ENCODE measurements at places on chromosomes 2 and 18.

GRCh38 chr2:207663870-207664545 is 38.8 kb upstream of the METTL21A start:
- no peak for DNase-seq

DNA sequence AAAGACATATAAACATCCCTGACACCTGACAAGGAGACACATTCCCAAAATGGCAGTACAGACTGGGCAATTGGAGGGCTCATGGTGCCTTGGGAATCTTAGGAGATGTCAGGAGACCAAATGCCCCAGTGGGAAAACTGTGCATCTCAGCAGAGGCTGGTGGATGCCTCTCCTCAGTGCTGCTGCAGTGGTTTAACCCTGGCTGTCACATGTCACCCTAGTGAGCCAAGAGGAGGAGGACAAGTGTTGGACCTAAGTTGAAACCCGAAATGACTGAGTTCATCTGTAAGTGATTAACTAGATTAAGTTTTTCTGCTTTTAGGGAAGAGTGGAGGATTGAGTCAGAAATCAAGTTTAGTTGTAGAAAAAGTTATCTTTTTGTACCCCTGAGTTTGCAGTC is 5.2 kb upstream of the NAGK start:
- no peak for DNase-seq

DNA sequence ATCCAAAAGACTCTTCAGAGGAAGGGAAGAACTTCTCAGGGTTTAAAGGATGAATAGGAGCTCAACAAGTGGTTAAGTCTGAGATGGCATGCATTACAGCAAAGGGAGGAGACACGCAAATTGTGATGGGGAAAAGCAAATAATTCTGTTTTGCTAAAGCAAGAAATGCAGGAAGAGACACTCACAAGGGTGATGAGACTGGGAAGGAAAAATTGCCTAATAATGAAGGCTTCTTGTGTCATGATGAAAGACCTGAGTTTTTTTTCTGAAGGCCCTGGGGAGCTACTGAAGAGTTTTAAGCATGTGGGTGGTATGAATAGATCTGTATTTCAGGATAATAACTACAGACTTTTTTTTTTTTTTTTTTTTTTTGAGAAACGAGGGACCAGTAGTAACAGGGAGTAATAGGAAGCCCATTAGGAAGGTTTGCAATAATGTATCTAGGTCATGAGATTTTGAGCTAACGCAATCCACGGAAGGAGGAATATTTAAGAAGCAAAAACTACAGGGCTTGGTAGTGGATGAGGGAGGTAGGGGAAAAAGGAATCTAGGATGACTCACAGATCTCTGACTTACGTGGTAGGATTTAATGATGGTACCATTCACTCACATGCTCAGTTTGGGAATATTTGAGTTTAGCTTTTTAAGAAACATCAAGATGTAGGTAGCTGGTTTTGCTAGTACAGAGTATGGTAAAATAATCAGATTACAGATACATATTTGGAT is 16.0 kb upstream of the SERPINB3 start:
- DNase-seq = no peak

DNA sequence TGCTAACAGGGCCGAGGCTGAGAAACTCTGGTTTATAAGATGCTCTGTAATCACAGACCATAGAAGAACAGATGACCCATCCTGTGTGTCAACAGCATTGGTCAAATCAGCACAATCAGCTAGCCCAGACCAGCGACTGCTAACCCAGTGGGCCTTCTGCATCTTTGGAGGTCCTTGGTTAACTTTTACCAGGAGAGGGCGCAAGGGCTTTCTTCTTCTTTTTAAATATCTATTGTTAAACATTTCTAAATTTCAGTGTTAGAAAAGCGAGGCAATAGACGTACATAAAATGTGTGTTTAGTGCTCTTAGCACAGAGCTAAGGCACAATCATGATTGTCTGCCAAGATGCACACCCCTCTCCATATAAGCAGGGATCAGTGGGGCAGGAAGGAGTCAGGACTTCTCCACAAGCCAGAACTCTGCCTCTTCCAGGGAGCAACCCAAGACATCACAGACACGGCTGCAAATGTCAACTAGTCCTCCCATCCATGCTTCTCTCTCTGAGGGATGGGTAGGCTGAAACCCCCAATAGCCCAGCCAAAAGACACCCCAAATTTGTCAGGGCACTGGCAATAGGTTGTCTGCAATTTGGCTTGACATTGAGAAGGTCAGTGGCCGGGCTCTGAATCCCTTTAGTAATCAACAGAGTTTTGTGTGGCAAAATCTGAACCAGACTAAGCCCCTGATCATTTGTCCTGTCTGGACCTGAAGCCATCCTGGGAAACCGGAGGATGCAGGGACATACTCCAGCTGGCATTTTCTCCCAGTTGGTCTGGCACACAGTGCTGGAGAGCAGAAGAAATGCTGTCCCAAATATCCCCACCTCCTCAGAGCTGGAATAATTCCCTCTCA is 188.2 kb downstream of the BCL2 start:
- no peak for DNase-seq

GRCh38 chr2:65277118-65277517 is 49.5 kb downstream of the ACTR2 start:
- DNase-seq = no peak

- no peak for DNase-seq
These were observed 7.0 kb upstream of the CLEC4F start for GRCh38 chr2:70827388-70827787.

DNA sequence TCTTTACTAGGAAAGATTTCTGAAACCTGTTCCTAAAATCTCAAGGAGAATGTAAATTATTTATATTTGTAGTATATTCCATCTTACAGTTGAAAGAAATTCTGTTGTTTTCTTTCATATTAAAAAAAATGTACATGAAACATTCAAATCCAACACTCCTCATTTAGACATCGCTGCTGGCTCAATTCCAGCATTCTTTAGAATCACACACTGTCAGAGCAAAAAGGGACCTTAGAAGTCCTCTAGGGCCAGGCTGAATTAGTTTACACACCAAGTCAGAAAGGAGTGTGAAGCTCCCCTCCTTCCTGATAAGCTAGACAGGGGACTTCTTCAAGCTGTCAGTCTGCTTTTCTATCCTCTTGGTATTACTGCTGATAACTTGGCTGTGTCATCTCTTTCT is 158.6 kb upstream of the LTBP1 start:
- DNase-seq = no peak

- no peak for DNase-seq
These were observed 14.6 kb downstream of the CCNYL1 start for GRCh38 chr2:207725873-207726578.

GRCh38 chr2:71068218-71069035 is at the start of gene NAGK:
Gene NAGK (plus strand): TSS chr2:71068648. CDS start chr2:71068684, 36 bp downstream.
- peak; percentile 98 for DNase-seq

- DNase-seq = no peak
These were observed 301.8 kb downstream of the NBAS start for GRCh38 chr2:15259356-15259756.

GRCh38 chr2:61157371-61158003 is 4.5 kb upstream of the C2orf74 start:
- DNase-seq = no peak

GRCh38 chr2:20213651-20214565 is 11.0 kb downstream of the SDC1 start:
- DNase-seq = no peak

- no peak for DNase-seq
These were observed 12.7 kb downstream of the DGUOK start for GRCh38 chr2:73939419-73939818.

DNA sequence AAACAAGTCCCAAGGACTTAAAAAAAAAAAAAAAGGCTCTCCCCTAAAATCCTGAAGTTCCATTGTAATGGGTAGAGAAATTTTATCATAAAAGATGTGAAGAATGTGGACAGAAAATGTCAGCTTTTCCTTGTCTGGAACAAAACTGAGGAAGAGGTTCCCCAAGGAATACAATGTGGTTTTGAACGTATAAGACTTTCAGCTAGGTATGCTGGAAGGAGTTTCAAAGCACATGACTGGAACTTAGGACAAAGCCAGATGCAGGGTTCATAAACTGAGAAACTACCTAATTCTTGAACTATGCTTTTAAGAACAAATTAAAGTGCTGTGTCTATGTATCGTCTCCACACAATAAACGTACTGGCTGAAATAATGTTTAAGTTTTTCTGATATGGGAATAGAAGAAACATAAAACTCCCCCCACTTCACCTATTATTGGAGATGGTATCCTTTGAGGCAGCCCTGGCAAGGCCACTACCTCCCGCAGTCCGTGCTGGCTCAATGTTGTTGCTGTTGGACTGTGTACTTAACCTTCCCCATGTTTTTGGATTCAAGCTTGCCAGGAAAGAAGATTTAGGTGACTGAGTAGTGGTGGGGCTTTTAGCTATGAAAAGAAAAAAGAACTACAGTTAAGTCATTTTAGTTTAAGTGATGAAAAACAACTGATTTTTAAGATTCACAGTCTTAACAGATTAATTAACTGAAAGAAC is 84.2 kb upstream of the DNER start:
- DNase-seq = no peak

- DNase-seq = no peak
These were observed 11.4 kb downstream of the CXCR4 start for GRCh38 chr2:136106505-136106904.

- DNase-seq = no peak
These were observed 1832.9 kb upstream of the LRRTM1 start for GRCh38 chr2:82137441-82137840.

DNA sequence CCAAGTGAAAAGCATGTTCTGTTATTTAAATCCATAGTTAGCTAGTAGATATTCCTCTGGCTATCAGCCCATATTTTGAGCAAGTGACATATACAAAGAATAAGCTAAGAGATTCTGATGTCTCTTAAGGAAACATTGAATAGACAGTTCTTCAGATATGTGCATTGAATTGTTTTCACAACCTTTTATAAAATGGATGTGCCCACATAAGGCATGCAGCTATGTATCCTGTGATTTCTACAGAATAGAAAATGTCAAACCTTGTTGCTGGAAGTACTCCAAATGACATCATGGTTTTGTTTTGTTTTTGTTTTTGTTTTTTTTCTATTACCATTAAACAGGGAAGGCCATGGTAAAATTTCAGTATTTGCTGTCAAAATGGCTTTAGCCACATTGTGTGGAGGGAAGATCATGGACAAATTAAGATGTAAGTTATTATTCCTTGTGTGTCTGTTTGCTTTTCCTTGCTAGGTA is 95.8 kb downstream of the DTNA start:
- no peak for DNase-seq

- no peak for DNase-seq
These were observed 44.4 kb downstream of the ACVR1 start for GRCh38 chr2:157831573-157832315.

DNA sequence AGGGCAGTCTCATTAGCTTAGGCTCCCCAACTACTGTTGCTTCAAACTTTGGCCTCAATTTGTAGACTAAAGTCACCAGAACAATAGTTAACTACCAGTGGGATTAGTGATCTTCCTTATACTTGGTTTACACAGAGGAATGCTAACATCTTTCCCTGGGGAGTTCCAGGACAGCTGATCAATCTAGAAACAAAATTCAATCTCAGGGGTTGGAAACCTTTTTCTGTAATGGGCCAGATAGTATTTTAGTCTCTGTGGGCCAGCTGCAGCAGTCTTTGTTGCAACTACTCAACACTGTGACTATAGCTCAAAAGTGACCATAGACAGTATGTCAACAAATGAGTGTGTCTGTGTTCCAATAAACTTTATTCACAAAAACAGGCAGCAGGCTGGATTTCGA is 85.7 kb downstream of the METTL8 start:
- DNase-seq = no peak

DNA sequence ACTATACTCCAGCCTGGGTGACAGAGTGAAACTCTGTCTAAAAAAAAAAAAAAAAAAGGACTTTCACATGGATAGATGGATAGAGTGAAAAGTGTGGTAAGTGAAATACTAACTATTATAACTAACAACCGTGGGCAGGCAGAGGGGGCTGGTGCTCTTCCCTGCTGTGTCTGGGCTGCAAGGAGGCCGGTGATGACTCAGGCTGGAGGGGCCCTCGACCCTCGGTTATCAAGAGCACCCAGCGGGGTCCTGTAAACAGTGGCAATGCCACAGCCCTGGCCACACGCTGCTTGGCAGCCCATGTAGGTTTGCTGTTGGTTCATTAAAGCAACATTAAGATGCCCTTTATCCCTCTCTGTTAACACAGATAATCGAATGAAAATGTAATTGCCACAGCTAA is 184.8 kb upstream of the RAB12 start:
- no peak for DNase-seq

DNA sequence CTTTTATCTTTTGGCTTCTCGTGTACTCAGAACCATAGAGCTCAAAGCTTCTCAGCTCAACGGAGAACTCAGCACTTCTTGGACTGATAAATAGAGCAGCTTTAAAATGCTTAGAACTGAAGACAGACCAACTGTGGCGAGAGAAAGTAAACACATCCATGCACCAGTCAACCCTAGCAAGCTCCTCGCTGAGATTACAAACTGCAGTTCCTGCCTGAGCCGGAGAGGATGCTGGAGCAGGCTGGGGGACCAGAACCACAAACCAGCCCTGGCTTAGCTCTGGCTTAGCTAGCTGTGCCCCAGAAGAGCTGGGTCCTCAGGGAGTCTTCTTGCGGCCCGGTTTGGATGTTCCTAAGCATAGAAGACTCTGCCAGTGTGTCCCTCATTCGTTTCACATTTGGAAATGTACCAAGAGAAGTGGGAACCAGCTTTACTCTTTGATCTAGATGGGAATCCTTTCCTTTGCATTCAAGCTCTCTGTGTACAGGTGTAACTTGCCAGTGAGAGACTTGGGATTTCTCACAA is 5.6 kb downstream of the PAX8 start:
- DNase-seq = no peak

- no peak for DNase-seq
These were observed 163.1 kb downstream of the CDH20 start for GRCh38 chr18:61496374-61496773.

DNA sequence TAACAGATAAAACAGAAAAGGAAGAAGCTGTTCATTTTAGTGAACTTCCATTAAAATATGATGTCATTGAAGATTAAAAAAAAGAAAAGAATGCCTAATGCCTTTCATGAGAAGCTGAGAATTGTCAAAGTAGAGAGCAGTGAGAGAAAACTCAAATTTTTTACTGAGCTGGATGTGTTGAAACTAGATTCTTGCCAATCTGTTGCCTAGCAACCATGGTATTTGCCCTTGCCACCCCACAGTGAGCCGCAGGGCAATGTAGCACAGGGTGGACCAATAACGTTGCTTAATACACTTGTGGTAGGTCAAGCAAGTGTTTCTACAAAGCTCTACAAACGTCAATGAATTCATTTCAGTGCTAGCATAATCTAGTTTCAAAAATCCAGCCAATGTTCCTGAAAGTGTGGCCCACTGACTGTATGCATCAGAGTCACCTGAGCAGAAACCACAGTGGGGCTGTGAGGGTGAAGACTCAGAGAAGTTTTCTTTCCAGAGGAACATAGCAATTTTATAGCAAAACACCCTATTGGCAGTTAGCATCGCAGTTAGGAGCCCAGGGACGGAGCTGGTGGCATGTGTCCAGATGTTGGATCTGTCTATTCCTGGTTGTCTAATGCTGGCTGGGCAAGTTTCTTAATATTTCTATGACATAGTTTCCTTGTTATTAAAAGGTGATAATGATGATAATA is 132.2 kb downstream of the DOCK10 start:
- peak; percentile 73 for DNase-seq

DNA sequence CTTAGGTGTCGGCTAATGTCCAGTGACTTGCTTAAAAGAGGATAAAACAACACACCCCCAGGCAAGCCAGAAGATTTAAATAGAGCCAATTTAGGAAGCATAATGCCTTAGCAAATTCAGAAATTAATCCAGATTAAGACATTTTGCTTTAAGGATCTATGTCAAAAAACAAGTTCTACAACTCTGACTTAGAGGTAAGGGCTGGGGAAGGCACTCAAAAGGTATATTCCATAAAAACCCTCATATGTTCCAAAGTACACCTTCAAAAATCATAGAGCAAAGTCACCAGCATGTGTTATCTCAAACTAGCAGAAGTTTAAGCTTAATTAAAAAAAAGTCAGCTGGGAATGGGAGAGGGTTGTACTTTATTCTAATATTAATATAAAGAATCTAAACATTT is 206.4 kb downstream of the NOL4 start:
- DNase-seq = no peak
